ENCODE measurements at places on chromosomes 5 and 9.

DNA sequence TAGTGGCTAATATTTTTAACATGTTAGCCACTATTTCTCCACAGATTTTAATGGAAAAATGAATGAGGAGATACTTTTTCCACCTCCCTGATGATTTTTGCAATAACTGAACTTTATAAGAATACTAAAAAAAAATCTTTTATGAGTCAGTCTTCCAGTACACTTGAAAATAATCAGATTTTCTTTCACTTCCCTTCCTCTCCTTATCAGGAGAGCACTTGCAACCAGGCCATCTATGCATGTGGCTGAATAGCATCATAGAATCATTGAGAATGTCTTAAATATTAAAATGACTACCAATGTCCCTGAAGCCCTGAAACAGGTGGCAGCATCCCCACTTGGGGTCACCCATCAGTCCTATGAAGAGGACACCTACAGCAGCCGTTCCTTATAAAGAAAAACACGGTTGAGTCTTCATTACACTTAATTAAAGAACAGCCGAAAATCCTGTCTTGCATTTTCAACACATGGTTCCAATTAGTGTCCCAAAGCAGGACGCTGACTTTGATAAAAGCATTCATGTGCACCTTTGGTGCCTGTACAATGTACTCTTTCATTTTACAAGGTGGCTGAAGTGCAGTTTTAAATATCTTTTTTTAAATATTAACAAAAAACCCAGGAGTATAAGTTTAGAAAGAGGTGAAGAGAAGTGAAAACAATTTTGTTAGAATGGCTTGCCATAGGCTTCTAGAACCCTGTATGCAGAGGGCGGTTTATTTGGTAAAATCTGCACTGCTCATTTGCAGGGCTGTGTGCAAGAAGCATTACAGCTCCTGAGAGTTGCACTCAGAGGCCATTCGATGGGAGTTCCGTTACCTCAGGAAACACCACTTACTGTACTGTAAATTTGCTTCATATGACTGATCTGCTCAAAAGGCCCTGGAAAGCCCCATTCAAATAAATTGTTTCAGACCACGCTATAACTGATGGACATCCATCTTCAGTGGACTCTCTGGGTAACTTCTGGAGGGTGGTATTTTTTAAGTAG is 106.9 kb upstream of the VCAN start:
- DNase-seq: no peak

DNA sequence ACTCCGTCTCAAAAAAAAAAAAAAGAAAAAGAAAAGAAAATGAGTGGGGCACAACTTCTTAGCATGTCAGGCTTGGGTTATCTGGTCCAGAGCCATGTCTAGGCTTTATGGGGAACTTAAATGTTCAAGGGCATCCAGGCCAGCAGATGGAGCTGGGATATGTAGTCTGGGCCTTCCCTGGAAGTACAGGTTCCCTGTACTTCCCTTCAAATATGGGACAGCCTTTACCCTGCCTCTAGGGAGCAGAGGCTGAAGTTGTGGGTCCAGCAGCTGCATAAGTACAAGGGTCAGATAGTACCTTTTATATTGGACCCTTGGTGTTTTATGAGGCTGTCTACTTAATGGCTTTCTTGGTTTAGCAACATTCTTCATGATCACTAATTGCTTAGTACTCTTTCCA is 42.1 kb downstream of the FAF2 start:
- no peak for DNase-seq

GRCh38 chr9:124767821-124768220 is 3.3 kb downstream of the NR6A1 start:
- DNase-seq: no peak

DNA sequence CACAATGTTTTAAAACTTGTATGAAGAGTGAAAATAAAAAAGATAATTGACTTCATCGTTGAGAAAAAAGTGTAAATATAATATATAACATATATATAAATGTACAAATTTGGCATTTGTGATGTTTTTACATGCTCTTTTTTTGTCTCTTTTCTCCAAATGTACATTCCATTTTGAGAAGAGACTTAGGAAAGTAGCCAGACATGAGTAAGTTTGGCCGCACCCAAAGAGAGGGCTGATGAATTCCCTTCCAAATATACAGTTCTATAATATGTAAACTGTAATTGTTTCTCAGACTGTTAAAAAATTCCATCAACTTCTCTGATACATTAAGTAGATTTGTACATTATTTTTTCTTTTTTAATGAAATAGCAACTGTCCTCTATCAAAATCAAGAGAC is 193.2 kb upstream of the MAP3K1 start:
- no peak for DNase-seq

GRCh38 chr5:157562111-157562581 is 13.4 kb downstream of the ADAM19 start:
- no peak for DNase-seq

- DNase-seq: no peak
Observed at GRCh38 chr9:15178631-15179030, 128.4 kb downstream of the TTC39B start.

GRCh38 chr5:169511708-169512107 is 71.9 kb upstream of the SPDL1 start:
- no peak for DNase-seq

- no peak for DNase-seq
Observed at GRCh38 chr9:7137040-7137439, 379.3 kb downstream of the KDM4C start.

DNA sequence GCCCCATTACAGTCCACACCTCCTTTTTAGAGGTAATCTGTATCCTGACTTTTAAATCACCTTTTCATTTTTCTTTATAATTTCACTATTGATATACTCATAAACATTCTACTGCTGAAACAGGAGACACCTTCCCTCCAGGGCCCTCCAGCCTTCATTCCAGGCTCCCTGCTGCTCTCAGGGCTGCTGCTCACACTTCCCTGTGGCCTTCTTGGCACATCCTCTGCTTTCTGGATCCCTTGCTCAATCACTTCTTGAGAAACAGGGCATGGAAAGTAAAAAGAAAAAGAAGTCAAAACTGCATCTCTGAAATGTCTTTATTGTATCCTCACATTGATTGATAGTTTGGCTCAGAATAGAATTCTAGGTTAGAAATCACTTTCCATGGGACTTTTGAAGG is 19.3 kb upstream of the WNT8A start:
- DNase-seq: no peak

DNA sequence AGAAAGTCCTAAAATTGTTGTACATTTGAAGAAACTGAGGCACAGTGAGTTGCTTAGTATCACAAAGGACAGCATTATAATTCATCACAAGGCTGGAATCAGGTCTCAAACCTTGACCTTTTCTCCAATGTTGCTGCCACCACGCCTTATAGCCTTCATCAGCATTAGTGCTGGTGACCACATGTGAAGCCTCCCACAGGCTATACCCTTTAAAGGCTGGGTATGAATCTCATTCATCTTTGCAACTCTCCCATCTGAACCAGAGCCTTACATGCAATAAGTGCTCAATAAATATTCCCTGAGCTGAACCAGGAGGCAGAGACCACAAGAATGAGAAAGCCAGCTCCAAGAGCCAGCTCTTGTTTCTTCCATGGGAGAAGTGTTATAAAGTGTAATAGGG is 104.7 kb downstream of the SPOCK1 start:
- no peak for DNase-seq

- no peak for DNase-seq
Observed at GRCh38 chr5:95069948-95070347, 214.9 kb downstream of the MCTP1 start.

GRCh38 chr5:55063899-55064298 is 38.5 kb upstream of the GZMA start:
- DNase-seq: no peak

DNA sequence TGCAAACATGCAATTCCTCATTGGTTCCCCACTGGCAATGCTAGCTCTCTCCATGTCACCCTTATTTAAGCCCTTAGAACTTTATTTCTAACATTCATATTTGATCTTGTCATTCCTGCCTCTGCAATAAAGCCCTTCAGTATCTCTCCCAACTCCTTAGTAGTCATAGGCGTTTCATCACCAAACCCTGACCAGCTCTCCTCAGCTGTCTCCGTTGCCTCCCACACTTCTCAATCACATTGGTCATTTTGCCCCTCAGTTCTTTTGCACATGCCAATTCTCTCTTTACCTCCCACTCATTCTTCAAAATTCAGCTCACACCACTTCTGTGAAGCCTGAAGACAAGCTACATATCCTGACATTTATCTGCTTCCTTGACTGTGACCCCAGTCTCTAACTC is 2.8 kb upstream of the RUSC2 start:
- DNase-seq: no peak

DNA sequence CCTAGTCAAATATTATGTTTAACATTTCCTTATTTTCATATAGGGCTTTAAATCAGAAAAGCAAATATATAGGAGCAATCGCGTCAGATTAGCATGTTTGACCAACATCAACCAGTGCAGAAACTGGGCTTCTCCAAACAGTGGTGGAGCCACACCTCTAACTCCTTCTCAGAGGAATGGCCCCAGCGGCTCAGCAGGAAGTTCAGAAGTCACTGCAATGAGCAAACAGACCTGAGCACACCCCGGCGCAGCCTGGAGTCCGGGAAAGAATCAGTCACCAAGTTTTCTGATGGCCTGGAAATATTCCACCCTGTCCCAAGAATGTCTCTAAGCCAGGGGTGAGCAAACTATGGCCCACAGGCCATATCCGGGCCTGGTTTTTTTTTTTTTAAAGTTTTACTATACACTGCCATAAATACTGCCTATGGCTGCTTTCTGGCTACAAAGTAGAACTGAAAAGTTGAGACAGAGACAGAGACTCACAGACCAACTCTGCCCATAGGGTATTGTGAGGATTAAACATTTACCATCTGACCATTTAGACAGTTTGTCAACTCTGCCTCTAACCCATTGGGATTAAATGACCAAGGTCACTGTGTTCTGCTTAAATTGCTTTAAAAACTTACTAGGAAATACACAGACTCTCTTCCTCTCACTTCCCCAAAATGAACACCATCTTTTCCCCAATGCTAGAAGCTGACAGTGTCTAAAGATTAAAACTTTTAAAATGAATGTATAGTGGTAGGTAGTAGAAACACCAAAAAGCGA is 5.4 kb downstream of the GOLM1 start:
- no peak for DNase-seq

DNA sequence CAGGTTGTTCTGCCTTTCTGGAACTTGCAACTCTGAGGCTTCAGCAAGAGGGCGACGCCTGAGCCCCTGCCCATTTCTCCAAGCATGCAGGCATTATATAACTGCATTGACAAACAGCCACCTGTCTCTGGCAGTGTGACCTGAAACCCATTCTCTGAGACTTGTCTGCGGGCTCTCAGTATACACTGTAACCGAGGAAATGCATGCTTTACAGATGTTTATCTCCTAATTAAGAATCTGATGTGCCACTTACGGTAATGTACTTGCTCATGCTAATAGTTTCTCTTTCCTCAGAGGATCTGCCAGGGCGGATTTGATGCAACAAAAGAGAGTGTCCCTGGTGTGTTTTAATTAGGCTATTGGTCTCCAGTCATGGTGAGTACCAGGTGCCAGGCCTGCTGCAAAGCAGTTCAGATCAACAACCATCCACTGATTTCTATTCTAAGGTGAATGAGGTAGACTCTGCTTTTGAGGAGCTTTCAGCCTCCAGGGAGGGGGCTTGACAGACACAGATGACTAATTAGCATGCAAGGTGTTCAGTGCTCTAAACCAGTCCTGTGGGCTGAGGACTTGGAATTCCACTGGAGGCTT is 593.7 kb upstream of the KLF4 start:
- no peak for DNase-seq

GRCh38 chr9:4382722-4383317 is 83.0 kb upstream of the GLIS3 start:
- DNase-seq: no peak
